ENCODE measurements at places on chromosomes 11 and 22.

GRCh38 chr22:20542736-20543135 is 35.3 kb downstream of the MED15 start:
- DNase-seq = no peak

- no peak for DNase-seq
Measured at GRCh38 chr11:58805065-58805464, 39.4 kb downstream of the GLYATL2 start.

DNA sequence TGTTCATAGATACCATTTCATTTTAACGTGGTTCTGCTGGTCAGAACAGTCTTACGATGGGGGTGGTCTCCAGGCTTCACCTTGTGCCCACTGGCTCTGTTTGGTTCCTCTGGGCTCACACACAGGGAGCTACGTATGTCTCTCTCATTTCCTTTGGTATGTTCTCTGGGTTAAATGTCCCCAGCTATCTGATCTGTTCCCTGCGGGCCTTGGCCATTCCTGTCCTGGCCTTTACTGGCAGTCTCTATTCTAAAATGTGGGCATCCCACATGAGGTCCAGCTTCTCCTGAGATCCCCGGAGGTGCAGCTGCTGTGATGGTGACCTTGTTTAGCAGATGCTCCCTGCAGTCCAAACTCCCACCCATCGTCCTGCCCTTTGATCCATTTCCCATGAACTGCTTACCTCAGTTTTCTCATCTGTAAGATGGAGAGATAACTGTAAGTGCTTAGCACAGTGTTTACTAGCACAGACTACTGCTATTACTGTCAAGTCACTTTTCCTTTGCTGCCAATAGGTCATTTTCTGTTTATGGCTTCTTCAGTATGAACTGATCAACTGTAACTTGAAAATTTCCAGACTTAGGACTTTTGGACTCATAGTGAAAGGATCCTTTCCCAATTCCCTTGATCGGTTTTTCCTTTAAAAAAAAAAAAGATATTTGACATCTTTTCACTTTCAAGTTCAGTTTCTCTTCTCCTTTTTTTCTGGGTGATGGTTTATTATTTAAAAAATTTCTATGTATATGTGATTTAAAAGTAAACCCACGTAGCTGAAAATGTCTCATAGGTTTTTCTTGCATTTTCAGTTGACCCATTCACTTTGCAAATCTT is 92.9 kb downstream of the PTPRJ start:
- no peak for DNase-seq

DNA sequence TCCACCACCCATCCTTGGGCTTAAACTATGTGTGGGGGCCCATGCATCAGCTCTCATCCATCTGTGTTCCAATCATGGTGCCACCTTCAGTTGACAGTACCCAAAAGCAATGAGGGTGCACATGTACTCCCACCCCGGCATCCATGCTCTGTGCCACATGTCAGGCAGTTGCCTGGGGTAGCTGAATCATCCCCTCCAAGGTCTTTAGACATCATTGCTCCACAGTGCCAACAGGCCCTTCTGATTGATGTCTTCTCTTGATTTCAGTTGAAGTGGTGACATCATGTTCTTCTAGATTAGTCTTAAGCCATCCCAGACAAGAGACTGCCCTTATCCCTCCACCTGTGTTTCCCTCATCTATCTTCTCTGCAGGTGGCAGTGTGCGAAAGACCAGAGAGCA is 42.5 kb downstream of the TMPRSS5 start:
- no peak for DNase-seq

- DNase-seq = no peak
Measured at GRCh38 chr11:67312187-67313021, 9.1 kb downstream of the SSH3 start.

DNA sequence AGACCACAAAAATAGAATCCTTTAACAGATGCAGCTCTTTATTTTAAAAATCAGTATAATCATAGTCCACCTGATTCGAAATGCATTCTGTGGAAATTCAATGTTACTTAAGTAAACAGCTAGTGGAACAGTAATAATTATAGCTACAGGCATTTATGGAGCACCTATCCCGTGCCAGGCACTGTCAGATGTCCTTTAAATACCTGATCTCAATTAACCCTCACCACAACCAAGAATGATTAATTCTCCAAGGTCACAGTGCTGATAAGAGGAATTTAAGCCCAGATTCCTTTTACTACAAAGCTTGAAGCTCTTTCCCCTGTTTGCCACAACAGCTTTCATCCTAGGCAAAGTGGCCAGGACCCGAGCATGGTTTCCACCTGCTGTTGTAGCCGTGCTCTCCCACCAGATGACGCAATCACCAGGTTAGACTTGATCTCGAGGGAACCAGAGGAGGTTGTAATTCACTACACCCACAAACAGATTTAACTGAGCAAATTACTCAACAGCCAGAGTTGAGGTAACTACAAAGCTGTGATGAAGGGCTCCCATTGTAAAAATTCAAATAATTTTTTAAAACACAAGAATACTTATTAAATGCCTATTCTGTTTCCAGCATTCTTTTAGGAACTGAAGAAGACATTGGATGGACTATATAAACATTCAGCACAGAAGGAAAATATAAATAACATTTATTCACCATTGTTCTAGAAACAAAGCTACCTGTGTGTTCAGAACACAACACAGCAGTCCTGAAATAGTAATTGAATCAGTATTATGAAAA is 10.3 kb downstream of the PRDM10 start:
- DNase-seq = no peak

GRCh38 chr11:92342886-92343285 is 118.3 kb downstream of the FAT3 start:
- no peak for DNase-seq

DNA sequence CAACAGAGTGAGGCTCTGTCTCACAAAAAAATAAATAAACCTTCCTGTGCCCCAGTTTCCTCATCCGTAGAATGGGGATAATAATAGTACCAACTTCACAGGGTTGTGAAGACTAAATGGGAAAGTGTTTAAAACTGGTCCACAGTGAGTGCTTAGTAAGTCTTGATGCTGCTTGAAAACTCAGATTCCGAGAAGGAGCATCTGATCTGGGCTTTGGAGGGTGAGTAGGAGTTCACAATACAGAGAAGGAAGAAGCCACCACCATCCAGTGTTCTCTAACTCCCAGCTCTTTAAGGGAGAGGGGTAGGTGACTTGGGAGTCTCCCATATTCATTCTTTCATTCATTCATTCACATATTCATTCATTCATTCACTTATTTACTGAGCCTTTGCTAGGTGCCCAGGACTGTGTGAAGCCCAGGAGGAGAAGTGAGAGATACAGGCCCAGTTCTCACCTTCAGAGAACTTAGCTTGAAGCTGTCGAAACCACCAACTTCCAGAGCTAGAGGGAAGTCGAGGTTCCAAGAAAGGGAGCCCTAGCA is 17.7 kb downstream of the CYTH4 start:
- DNase-seq = no peak

GRCh38 chr11:66979336-66979980 is 4.4 kb downstream of the C11orf86 start:
- DNase-seq = no peak

GRCh38 chr11:12051287-12051662 is 42.8 kb upstream of the DKK3 start:
- no peak for DNase-seq
